MCF 10A (cell line): ENCODE measurements at places on chromosomes 3 and 15.
A peak's percentile ranks its signal among the peaks of the same experiment; 100 is the strongest.

- DNase-seq = no peak
Measured at GRCh38 chr15:75209289-75209676, 7.6 kb downstream of the C15orf39 start.

- DNase-seq = peak; percentile 32
Measured at GRCh38 chr15:92958105-92958504, 58.0 kb downstream of the CHD2 start.

DNA sequence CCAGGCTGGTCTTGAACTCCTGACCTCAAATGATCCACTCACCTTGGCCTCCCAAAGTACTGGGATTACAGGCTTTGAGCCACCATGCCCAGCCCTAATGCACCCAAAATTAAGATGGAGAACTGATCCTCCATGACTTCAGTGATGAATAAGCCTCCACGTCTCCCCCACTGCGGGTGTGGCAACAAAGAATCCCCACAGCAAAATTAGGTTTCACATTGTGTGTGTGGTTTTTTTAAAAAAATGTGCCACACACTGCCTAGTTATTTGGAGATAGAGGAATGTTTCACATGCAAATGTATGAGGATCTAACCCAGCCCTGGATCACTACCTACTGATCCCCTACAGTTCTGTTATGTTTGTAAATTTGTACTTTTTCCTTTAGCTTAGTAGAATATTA, 17.3 kb downstream of the HDAC11 start:
- no peak for DNase-seq

- DNase-seq = no peak
Measured at GRCh38 chr3:101801174-101801573, 22.2 kb downstream of the NXPE3 start.

DNA sequence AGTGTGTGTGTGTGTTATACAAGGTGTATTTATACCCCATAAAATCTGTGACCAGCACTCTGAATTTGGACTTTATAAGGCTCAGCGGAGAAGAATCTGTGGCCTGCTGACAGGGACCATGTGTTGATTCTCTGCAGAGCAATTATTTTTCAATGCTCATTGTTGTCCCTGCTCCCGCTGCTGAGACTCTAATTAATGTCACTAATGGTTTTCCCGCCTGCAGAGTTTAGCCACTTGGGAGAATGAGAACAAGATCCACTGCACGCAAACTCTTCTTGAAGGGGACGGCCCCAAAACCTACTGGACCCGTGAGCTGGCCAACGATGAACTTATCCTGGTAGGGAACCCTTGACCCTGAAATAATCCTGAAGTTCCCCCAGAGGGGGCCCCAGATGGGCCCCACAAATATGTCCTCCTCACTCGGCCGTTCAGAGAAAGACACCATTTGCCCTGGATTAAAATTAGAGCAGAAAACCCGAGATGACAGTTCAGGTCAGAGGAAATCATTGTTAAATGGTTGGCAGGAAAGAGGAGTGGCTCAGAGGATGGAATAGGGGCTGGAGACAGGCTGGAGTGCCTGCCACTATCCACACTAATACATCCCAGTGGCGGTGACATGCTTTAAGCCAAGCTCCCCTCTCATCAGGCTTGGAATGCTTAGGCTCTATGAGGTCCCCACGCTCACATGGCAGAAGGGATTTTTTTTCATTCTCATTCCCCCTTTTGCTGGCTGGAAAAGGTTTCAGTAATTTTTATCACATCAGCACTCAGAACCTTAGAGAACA, 3.3 kb downstream of the CRABP1 start:
- DNase-seq = no peak

GRCh38 chr3:175702956-175703355, 843.8 kb downstream of the NAALADL2 start:
- no peak for DNase-seq

DNA sequence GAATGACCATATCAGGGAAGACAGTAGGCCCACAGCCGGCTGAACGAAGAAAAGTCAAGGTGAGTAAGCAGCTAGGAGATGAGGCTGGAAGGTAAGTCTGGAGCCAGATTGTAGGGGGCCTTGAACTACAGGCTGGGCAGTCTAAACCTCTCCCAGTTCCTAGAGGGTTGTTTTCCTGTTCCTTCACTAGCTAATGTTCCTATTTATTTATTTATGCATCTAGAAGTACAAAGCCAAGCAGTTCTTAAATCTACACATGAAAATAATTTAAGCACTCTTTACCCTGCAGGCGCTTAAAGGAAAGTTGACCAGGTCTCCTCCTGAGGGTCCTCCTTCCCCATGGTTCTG, 3.7 kb downstream of the ACAA1 start:
- no peak for DNase-seq

DNA sequence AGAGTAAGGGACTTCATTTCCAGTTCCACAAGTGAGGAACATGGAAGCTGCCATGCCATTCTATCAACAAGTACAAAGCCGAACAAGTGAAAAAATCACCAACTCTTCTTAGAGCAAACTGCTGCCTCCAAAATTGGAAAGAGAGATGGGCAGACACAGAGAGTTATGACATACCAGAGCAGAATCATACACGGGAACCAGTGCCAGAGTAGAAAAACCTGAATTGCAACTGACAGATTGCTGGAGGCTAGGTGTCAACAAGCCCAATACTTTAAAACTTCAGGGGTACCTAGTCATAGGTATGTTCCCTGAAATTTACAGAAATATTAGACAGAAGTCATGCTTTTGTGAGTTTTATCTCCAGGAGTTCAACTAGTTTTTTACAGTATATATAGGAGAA, 62.0 kb downstream of the TTBK2 start:
- no peak for DNase-seq

GRCh38 chr3:24315971-24316370, 178.7 kb downstream of the THRB start:
- DNase-seq = peak; percentile 48

DNA sequence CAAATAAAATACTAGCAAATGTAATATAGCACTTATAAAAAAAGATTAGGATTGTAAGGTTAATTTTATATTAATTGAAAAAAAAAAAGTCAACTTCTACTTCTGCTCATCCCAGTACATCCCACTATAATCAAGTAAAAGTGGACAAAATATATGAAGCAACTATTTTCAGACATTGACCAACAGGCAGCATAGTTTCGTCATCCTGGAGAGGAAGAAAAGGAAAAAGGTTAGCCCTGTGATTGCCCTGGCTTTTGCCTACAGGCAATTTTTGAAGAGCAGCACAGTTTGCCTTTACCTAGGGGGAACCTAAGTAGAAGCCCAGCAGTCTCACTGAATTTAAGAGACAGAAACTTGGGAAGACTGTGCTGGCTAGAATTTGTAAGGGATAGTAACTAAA, 52.2 kb upstream of the ACTC1 start:
- DNase-seq = peak; percentile 59

DNA sequence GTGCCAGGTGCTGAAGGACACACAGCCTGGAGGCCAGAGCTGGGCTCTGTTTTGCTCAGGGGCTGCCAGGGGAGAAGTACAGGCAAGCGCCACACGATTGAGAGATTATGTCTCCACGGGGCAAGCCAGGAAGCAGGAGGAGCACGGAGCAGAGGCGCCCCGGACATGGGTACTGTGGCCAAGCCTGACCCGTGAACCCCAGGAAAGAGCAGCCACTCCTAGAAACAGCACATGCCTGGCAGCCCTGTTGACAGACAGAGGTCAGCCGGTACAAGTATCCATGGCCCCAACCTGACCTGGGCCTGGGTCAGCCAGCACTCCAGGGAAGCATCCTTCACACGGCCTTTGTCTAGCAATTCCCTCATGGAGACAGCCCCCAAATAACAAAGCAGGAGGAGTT, 89.4 kb downstream of the ADAMTS17 start:
- no peak for DNase-seq

GRCh38 chr15:69313432-69314000, 14.8 kb downstream of the PAQR5 start:
- no peak for DNase-seq
